Cerebellar cortex (tissue), 1 donor: ENCODE measurements at places on chromosomes 5 and 9.

GRCh38 chr5:133353741-133354140 lies 258.6 kb downstream of the FSTL4 start:
- no peak for DNase-seq

- no peak for DNase-seq
Observed at GRCh38 chr9:99579964-99580363, 241.7 kb upstream of the NR4A3 start.

DNA sequence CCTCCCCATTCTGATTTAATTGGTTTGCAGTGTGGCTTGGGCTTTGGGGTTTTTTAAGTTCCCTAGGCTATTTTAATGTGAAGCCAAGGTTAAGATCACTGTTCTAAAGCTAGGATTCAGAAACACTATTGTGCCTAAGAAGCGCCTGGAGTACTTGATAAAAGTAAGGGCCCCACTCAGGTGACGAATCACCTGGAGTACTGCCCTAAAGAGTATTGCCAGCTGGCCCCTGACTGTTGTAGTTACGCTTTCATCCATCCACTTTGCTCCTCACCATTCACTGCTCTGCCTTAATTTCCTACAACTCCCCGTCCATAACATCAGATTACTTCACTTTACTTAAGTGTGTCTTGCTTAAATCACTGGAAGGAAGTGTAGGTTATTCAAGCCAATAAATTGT lies 119.3 kb downstream of the CD180 start:
- DNase-seq, result no peak

- DNase-seq, result no peak
Observed at GRCh38 chr5:168357876-168358275, 66.4 kb downstream of the WWC1 start.

GRCh38 chr5:142962174-142962533 lies 192.0 kb downstream of the ARHGAP26 start:
- no peak for DNase-seq

DNA sequence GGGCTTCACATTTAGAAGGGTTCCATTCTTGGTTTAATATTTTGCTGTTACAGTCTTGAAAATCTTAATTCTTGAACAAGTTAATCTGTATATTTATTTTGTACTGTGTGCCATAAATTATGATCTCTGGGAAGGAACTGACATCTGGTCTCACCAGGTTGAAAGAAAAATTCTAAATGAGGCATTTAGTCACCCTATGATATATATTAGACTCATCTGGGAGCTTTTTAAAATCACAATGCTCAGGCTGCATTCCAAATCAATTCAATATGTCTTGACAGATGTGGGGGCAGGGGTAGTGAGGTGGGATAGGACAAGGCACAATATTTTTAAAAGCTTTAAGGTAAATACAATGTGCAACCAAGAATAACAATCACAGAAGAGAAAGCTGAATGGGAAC lies 569.2 kb downstream of the PRR16 start:
- DNase-seq, result no peak

GRCh38 chr5:56072863-56073766 lies 78.4 kb upstream of the IL6ST start:
- no peak for DNase-seq

DNA sequence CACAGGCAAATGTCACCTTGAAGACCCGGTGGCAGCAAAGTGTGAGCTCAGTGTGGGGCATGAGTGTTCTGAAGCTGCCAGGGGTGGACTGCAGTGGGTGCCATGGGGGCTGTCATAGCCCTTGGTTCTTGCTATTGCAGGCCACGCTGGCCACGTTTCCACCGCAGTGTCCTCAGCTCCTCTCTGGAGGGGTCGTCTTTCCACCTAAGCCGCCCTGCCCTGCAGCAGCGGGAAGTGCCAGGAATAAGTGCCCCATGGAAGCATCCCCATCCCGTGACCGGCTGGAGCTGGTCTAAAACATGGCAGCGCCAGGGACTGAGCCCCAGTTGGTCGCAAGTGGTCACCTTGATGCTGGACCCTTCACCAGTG lies 6.9 kb downstream of the OBP2B start:
- DNase-seq, result no peak

GRCh38 chr5:123124859-123125595 lies 36.0 kb downstream of the PRDM6 start:
- no peak for DNase-seq

DNA sequence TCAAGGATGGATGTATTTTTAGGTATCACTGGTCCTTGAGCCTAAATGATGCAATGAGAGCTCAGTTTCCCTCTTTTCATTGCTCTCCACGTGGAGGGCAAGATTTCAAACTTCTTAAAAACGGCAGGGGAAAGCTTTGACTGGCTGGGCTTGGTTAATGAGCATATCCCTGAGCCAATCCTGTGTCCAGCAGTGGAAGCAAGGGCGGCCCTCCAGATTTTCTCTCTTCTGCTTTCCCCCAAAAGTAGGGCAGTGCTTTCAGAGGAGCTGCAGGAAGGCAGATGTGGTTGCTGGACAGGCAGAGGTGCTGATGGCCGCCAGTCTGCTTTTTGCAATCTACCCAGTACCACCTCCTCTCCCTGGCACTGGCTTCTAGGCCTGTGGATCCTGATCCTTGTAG lies 30.0 kb upstream of the TBC1D2 start:
- no peak for DNase-seq

- no peak for DNase-seq
Observed at GRCh38 chr9:86642721-86643120, 288.5 kb upstream of the TUT7 start.

- no peak for DNase-seq
Observed at GRCh38 chr5:33170411-33170810, 270.4 kb upstream of the TARS1 start.

DNA sequence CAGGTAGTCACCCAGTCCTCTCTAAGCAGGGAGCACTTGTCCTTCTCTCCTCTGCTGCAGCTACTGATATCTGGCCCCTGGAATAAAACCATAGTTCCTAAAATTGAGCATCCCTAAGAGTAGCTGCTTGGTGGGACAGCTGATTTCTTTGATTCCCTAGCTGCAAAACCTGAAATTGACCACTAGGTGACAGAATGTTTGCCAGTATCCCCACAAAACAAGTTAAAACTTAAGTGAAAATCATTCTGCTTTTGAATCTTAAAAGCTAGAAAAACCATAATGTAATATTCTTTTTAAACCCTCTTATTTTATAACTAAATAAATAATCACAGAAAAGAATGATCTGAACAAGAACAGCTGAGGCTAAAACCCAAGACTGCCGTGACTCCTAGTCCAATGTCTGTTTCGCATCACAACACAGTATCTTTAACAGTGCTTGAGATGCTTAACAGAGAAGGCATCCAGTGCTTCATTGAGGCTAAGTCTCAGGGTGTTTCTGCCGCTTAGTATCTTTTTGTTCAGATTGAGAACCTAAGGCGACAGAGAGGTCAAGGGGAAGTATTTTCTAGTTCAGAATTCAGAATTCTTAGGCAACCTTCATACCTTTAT lies 24.4 kb upstream of the TAL2 start:
- DNase-seq, result no peak

DNA sequence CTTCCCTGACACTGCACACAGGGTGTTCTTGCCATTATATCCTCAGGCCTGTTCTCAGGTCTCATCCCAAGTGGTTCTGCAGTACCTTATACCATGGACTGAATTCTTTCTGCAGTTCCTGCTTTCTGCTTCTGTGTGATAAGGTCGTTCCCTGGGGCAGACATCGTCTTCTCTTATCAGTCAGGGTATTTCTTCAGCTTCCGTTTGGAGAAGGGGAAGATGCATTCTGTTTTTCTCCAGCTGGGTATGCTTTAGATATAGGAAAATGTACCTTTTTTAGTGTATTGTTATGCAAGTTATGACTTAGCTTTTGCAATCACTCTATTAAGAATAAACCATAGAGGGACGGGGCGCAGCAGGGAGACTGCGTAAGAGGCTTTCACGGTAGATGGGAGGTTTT lies 31.1 kb downstream of the RALGPS1 start:
- DNase-seq, result no peak

- DNase-seq, result no peak
Observed at GRCh38 chr5:13328316-13328715, 616.2 kb downstream of the DNAH5 start.
